Bronchial smooth muscle cell (primary cell): ENCODE measurements at places on chromosomes 4 and X. TPM values are rescaled to one million over a fixed set of nuclear protein-coding genes. Genes with fewer than 3 reads are reported as not detected.

CPE gene
- 3.9 and 4.3 TPM in 2 replicates for total RNA-seq

VCX gene
- not detected in 2 replicates for total RNA-seq

SYNPO2 gene
- total RNA-seq = 0.94 and 1.3 TPM in 2 replicates

SMIM43 gene
- total RNA-seq = 5.1 and 14.8 TPM in 2 replicates

RPA4 gene
- 0.63 and 0.86 TPM in 2 replicates for total RNA-seq

P2RY8 gene
- not detected in 2 replicates for total RNA-seq

ADH4 gene
- total RNA-seq = not detected in 2 replicates

SPANXA1 gene
- total RNA-seq = not detected in 2 replicates

TCEAL2 gene
- 0.16 TPM in 1 of 2 replicates, not detected in the other for total RNA-seq

HMX1 gene
- total RNA-seq = not detected in 2 replicates

ADAM29 gene
- total RNA-seq = not detected in 2 replicates

PNMA3 gene
- 0.16 and 0.26 TPM in 2 replicates for total RNA-seq

SCRG1 gene
- under 0.01 and 0.09 TPM in 2 replicates for total RNA-seq

TMPRSS11F gene
- total RNA-seq = not detected in 2 replicates

GYPA gene
- total RNA-seq = not detected in 2 replicates

SLC10A6 gene
- 0.47 and 0.77 TPM in 2 replicates for total RNA-seq

HPRT1 gene
- total RNA-seq = 13.2 and 15.5 TPM in 2 replicates

RHOH gene
- total RNA-seq = under 0.01 TPM in 1 of 2 replicates, not detected in the other

RIPPLY1 gene
- total RNA-seq = not detected in 2 replicates

SOX3 gene
- total RNA-seq = not detected in 2 replicates

RAB41 gene
- not detected in 2 replicates for total RNA-seq

PCDH11X gene
- total RNA-seq = not detected in 2 replicates

MED14 gene
- total RNA-seq = 6.4 and 11.8 TPM in 2 replicates

EREG gene
- total RNA-seq = under 0.01 and 0.32 TPM in 2 replicates

NEUROG2 gene
- total RNA-seq = not detected in 2 replicates

IGFBP7 gene
- 112 and 163 TPM in 2 replicates for total RNA-seq

PNCK gene
- total RNA-seq = 0.17 and 0.32 TPM in 2 replicates

MORC4 gene
- total RNA-seq = 23.5 and 24.4 TPM in 2 replicates

ARHGAP6 gene
- total RNA-seq = 3.0 and 5.5 TPM in 2 replicates

HTN3 gene
- not detected in 2 replicates for total RNA-seq

STOX2 gene
- total RNA-seq = 1.1 and 2.2 TPM in 2 replicates

HDAC6 gene
- 17.7 and 26.3 TPM in 2 replicates for total RNA-seq

GYPB gene
- total RNA-seq = not detected in 2 replicates

ATP1B4 gene
- not detected in 2 replicates for total RNA-seq

SPON2 gene
- 573 and 703 TPM in 2 replicates for total RNA-seq

TASL gene
- not detected in 2 replicates for total RNA-seq

GATA1 gene
- not detected in 2 replicates for total RNA-seq

DDIT4L gene
- 0.26 and 5.8 TPM in 2 replicates for total RNA-seq

GNRHR gene
- total RNA-seq = not detected in 2 replicates

SSX1 gene
- total RNA-seq = not detected in 2 replicates

AMMECR1 gene
- 6.4 and 6.6 TPM in 2 replicates for total RNA-seq

RS1 gene
- not detected in 2 replicates for total RNA-seq

MAML3 gene
- 0.52 and 1.9 TPM in 2 replicates for total RNA-seq

POU3F4 gene
- not detected in 2 replicates for total RNA-seq

HTATSF1 gene
- total RNA-seq = 30.7 and 31.5 TPM in 2 replicates

CCDC120 gene
- 0.26 and 0.63 TPM in 2 replicates for total RNA-seq

HMGB3 gene
- 9.8 and 10.9 TPM in 2 replicates for total RNA-seq

NUDT11 gene
- 9.6 and 10.4 TPM in 2 replicates for total RNA-seq

KIT gene
- under 0.01 TPM in 2 replicates for total RNA-seq

MORF4L2 gene
- total RNA-seq = 263 and 335 TPM in 2 replicates

ADGRG2 gene
- total RNA-seq = under 0.01 and 0.32 TPM in 2 replicates

ESX1 gene
- not detected in 2 replicates for total RNA-seq

TLR1 gene
- total RNA-seq = 1.6 and 1.7 TPM in 2 replicates

SLITRK2 gene
- total RNA-seq = not detected in 2 replicates

KLB gene
- not detected in 2 replicates for total RNA-seq

ADH6 gene
- total RNA-seq = not detected in 2 replicates

CENPU gene
- total RNA-seq = 0.60 and 3.9 TPM in 2 replicates
